ENCODE measurements at places on chromosomes 1 and 21. TPM values are rescaled to one million over a fixed set of nuclear protein-coding genes. Genes with fewer than 3 reads are reported as not detected.

The PLCH2 gene
- polyA plus RNA-seq, result 0.63 TPM

The CLCA2 gene
- not detected for polyA plus RNA-seq

The SLAMF9 gene
- polyA plus RNA-seq, result not detected

The TRIM63 gene
- 47.4 TPM for polyA plus RNA-seq

The OR2L2 gene
- polyA plus RNA-seq, result 0.06 TPM

The CNKSR1 gene
- 4.2 TPM for polyA plus RNA-seq

The WNT3A gene
- polyA plus RNA-seq, result not detected

The HMGCS2 gene
- not detected for polyA plus RNA-seq

The KRTAP15-1 gene
- not detected for polyA plus RNA-seq
